NCI-H526 treated with DMSO at 0.1 percent for 48 hours (cell line): ENCODE measurements at places on chromosomes 13 and 19.

DNA sequence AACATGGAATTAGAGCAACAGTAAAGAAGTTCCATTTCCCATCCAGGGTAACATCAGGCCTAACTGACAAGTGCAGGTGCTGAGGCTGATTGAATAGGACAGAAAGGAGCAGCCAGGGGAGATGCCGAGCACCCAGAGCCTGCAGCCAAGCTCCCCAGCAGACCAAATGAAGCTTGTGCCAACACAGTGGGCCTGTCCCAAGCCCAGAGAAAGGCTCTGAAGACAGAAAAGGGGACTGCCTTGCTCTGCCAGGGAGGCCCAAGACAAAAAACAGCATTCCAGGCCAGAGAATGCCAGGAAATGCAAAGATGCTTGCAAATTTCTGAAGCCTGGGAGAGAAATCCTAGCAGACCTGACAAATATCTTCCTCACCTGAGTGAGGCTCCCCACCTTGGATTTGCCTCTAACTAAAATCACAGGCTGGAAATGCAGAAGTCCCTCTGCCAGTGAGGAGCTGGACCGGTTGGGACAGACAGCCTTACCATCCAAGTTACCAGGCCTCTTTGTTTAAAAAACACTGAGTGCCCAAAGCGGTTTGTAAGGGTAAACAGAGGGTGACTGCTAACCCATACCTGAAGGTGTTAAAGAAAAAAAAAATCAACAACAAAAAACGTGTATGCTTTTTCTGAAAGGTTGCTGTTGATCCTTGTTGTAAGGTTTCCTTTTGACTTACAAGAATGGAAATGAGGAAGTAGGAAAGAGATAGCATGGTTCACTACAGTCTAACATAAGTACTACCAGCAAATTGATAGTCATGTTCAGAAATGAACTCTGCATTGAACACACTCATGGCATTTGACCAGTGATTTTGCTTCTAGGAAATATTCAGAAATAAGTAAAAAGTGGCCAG is 11.8 kb upstream of the HMGB1 start:
- DNase-seq, result peak; percentile 89

DNA sequence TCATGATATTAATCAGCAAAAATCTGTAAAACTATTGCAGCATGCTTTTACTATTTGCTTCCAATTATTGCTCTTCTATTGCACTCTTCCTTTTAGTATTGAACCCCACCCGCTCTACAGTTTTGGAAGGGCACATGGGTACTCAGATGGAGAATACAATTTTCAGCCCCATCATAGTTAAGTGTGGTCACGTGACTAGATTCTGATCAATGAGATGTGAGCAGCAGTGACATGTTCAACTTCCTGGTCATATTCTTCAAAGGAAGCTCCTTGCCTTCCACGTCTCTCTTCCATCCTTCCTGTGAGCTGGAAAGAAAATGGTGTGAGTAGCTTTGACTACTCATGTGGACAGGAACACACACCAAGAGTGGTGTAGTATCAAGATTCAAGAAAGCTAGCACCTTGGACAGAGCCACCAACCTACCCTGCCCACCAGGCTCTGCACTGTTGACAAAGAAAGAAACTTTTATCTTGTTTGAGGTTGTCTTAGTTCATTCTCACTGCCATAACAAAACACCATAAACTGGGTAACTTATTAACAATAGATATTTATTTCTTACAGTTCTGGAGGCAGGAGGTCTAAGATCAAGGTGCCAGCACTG is 3.8 kb upstream of the FGF14 start:
- no peak for DNase-seq

GRCh38 chr19:17778968-17779929 is 15.7 kb upstream of the B3GNT3 start:
- DNase-seq, result no peak

DNA sequence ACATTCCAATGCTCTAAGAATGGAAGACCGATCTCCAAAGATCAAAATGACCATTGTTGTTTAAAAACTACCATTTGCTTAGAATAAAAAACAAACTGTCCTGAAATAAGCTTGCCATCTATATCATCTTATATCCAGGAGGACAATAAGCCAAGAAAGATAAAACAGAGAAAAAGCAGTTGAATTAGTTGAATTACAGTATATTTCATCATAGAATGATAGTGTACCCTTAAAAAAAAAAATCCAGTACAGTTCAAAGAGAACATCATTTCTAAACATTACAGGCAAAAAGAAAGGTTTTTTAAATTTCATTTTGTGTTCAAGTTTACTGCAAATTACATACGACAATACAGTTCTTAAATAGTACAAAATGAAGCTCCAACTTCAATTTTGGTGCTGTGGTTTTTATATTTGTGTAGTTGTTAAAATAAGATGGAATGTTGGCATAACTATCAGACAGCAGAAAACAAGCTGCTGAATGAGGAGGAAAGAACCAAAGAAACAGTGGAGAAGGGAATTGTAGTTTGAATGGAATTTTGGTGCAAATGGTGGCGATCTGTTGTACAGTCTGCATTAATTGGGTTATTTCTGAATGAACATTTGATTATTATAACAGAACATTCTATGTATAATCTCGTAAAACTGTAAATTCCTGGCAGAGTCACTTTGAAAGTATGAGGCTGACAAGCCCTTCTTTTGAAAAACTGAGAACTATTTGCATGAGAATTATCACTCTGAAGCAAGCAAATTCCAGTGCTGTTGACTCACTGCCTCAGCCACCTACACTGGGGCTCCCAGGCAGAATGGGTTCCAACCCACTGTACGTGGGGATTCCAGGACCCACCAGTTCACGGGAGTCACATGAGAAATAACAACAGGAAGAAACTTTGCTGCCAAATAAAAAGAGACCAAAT is 37.7 kb downstream of the LHFPL6 start:
- peak; percentile 41 for DNase-seq

DNA sequence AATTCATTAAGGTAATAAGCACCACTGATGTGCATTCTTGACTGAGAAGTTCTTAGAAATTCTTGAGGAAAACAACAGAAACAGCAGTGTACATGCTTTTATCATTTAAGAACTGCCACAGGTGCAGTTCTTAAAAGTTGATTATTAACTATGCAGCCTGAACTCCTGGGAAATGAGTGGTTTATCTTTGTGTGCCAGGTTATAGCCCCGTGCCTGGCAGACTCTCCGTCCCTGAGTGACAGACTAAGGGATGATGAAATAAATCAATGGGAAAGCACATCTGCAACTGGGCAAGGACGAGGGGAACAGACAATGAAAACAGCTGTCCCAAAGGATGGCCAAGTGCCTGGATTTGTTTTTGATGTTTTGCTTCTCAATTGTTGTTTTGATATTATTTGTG is 84.4 kb upstream of the SPATA13 start:
- DNase-seq, result peak; percentile 28

DNA sequence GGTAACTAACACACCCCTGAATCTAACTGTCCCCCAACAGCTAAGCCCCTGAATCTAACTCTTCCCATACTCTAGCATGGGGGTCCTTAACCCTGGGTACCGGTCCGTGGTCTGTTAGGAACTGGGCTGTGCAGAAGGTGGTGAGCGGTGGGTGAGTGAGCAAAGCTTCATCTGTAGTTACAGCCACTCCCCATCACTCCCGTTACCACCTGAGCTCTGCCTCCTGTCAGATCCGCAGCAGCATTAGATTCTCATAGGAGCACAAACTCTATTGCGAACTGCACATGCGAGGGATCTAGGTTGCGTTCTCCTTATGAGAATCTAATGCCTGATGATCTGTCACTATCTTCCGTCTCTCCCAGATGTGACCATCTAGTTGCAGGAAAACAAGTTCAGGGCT is 6.2 kb upstream of the PHLDB3 start:
- no peak for DNase-seq

- no peak for DNase-seq
Measured at GRCh38 chr19:4722671-4723594, 709 bp downstream of the DPP9 start.

- no peak for DNase-seq
Measured at GRCh38 chr13:29324601-29325000, 270.9 kb downstream of the SLC7A1 start.

DNA sequence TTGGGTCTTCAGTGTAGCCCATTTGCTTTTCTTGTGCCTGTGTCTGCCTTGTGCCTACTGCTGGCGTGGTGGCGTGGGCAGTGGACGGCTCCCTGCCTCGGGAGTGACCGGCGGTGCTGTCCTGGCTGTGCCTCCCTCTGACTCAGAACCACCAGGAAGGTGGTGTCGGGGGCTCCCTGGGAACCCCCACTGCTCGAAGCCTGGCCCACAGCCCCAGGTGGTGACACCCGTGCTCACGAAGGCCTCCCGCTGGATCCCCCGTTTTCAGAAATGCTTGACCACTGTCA is 5.1 kb upstream of the AMH start:
- DNase-seq, result no peak

GRCh38 chr13:20206065-20206697 is 13.4 kb upstream of the GJB2 start:
- no peak for DNase-seq

GRCh38 chr13:29771247-29771646 is 79.2 kb downstream of the UBL3 start:
- peak; percentile 60 for DNase-seq

DNA sequence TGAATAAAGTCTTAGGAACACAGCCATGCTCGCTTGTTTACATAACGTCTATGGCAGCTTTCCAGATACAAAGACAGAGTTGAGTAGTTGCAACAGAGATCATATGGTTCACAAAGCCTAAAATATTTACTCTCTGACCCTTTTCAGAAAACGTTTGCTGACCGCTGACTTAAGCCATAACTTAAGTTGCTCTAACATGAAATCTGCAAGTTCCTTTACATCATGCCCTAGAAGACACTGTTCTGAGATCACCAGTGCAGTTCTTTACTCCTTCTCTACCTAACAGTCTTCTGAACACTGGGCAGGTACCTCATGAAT is 166.4 kb downstream of the DCLK1 start:
- no peak for DNase-seq

DNA sequence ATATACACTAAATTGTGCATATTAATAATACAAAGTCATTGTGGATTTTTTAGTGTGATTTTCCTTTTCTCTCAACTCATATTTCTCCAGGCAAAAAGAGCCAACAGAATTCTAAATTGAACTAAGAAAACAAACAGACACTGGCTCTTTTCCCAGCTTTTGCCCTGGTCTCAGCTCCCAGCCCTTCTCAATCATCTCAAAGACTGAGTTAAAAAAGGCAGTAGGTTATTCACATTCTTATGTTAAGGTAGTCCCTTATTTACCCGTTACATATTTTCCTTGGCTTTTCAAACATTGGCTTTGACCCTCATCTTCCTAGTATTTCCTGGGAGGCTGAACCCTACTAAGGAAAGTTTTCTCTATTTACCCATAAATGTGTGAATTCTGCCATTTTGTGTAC is 753.6 kb downstream of the LIG4 start:
- no peak for DNase-seq
